ENCODE measurements at places on chromosomes 3 and 15.

- DNase-seq, result no peak
Measured at GRCh38 chr15:94324835-94325767, 93.7 kb downstream of the MCTP2 start.

DNA sequence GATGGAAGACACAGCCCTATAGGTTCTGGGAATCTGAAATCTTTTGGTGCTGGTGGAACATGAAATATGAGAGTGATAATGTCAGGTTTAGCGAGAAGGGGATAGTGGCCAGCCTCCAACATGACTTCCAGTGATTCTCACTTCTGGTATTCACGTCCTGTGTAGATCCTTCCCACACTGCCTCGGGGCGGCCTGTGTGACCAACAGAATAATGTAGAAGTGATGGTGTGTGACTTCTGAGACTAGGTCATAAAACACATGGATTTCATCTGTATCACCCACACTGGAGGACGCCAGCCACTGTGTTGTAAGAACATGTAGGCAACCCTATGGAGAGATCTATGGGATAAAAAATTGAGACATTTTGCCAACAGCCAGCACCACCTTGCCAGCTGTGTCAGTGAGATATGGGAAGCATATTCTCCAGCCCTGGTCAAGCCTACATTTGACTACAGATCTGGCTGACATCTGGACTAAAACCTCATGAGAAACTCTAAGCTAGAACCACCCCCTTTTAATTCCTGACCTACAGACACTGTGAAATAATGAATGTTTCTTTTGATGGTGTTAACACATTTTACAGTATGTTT, 25.5 kb upstream of the NUDT16 start:
- no peak for DNase-seq

- DNase-seq, result no peak
Measured at GRCh38 chr15:45234562-45235235, 17.3 kb upstream of the SLC28A2 start.

DNA sequence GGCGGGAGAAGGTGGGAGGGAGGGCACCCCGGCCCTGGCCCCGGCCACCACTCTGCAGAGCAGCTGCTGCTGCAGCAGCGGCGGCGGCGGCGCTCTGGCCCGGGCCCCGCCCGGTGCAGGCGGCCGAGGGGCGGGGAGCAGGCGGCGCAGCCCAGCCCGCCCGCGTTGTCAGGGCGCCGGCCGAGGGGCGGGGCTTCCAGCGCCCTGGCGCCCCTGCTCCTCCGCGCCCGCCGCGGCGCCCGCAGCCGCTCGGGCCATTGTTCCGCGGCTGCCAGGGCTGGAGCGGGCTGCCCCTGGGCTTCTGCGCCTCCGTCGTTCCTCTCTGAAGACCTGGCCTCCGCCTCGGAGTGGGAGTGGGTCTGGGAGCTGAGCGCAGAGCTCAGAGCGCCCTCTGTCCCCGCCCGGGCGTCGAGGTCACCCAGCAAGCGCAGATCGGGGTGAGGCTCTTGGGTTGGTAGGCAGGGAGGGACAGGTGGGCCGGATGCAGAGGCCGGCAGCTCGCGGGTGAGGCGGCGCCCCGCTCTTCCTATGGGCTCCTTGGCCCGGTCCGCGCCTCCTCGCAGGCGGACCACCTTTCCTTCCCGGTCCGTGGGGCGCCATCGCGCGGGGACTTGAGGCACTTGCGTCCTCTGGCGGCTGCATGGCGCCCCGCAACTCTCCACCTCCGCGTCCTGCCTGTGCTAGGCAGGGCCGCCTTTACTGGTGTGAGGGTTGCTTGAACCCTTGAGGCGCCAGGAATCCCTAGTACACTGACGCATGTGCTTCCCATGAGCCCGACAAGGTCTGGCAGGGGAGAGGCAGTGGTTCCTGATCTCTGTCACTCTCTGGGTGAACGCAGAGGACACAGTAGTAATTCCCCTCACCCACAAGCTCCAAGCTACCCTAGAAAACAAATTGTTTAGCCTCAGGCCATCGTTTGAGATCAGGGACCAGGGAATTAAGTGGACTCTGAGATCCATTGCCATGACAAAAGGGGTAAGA, at the start of gene LPCAT4:
TSS of gene LPCAT4 (minus strand) at position 96 of the 981 bp plus-strand sequence. CDS start 96 bp downstream, outside the sequence.
- DNase-seq, result peak; percentile 92

DNA sequence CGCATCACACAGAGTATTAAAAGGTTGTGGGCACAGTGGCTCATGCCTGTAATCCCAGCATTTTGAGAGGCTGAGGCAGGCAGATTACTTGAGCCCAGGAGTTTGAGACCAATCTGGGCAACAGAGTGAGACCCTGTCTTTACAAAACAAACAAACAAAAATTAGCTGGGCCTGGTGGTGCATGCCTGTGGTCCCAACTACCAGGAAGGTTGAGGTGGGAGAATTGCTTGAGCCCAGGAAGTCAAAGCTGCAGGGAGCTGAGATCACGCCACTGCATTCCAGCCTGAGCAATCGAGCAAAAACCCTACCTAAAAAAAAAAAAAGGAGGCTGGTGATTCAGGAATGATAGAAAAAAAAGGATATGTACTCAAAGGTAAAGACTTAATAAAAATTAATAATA, 28.2 kb upstream of the ST6GAL1 start:
- DNase-seq, result no peak

GRCh38 chr3:41369838-41370237, 170.5 kb downstream of the CTNNB1 start:
- DNase-seq, result no peak

- no peak for DNase-seq
Measured at GRCh38 chr3:169337500-169338078, 325.9 kb downstream of the MECOM start.

- DNase-seq, result no peak
Measured at GRCh38 chr3:78221796-78222195, 1181.9 kb downstream of the ROBO2 start.

DNA sequence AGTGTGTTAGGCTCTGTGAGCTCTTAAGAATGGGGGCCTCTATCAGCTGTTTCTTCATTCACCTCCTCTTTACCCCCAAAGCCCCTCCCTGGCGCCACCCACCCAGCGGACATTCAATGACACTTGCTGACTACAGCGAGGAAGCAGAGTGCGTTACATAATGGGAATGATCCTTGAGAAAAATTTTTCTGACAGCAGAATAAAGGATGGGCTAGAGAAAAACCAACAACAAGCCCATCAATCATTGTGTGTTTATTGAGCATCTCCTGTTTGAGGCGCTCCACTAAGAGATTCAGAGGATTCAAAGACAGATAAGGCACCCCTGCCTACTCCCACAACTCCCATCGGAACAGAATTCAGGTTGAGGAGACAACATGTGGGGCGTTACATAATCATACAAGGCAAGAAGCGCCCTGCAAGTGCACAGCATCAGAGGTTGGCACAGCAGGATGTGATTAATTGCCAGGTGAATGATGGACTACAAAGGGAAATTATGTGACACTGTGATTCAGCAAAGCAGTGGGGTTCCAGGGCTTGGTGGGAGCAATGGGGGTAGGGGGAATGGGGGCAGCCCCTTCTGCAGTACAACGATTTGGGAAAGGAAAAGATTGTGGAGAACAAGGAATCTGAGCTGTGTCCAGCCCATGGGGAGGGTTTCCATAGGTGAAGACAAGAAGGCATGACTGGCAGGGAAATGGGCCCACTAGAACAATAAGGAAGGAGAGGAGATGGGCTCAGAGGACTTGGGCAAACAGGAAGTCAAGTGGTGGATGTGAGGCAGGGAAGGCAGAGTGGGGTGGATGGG, 141.3 kb upstream of the ATP2B2 start:
- no peak for DNase-seq

- no peak for DNase-seq
Measured at GRCh38 chr3:20125897-20126296, 60.1 kb downstream of the SGO1 start.

DNA sequence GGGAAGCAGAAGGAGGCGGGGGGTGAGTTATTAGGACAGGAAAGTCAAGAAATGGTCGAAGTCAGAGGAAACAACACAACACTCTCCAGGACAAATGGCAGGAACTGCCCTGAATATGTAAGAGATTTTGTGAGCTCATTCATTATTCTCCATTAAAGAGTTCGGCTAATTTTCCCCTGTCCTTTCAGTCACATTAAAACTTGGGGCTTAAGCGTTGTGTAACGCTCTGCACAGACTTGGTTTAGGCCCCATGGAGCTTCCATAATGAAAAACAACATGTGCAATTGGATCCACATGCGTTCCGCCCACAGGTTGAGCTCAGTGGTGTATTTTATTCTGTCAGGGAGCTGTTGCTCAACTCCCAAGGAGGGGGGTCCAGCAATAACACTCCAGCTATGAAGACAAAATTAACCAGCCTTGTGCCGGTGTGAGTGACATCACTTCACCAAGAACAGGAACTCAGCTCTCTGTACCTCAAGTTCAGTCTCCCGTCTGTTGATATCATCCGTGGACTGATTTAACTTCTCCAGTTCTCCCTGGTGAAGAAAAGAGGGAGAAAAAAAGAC, 2.3 kb downstream of the SH3BP5 start:
- DNase-seq, result no peak

GRCh38 chr3:178847190-178847589, 224.4 kb downstream of the ZMAT3 start:
- no peak for DNase-seq

GRCh38 chr15:39578851-39579486, 1.9 kb upstream of the THBS1 start:
- no peak for DNase-seq

DNA sequence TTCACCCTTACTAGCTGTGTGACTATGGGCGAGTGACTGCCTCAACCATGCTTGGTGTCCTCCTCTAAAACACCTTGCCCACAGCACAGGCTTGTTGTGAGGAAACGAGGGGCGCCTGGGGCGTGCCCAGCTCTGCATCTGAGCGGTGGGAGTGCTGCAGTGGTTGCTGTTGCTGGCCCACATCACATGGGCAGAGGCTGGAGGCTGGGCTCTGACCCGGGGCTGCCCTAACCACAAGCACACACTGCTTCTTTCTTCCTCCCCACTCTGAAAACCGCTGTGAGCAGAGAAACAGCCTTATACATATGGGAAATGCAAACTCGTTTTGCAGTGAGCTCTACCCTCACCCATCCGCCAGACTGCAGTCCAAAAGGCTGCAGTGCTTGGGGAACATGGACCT, 74.8 kb upstream of the RPL32 start:
- DNase-seq, result peak; percentile 54

DNA sequence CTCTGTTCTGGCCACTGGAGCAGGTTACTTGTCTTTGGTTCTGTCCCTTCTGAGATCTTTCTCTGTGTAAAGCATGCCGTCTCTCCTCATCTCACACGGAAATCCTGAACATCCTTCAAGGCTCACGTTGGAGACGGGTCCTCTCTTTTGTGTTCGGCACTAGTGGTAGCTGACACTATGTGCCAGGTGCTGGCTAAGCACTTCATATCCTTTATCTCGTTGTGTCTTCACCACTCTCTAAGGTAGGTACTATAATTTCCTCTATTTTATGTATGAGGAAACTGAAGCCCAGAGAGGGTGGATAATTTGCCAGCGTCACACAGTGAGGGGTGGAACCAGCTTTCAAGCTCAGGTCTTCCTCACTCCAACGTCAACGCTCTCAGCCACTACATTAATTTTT, 1.2 kb downstream of the IFT122 start:
- peak; percentile 29 for DNase-seq

- no peak for DNase-seq
Measured at GRCh38 chr3:126934031-126934531, 48.8 kb upstream of the PLXNA1 start.

GRCh38 chr3:128618398-128618726, 32.3 kb downstream of the RPN1 start:
- DNase-seq, result no peak

GRCh38 chr3:8385848-8386620, 115.6 kb upstream of the LMCD1 start:
- no peak for DNase-seq

DNA sequence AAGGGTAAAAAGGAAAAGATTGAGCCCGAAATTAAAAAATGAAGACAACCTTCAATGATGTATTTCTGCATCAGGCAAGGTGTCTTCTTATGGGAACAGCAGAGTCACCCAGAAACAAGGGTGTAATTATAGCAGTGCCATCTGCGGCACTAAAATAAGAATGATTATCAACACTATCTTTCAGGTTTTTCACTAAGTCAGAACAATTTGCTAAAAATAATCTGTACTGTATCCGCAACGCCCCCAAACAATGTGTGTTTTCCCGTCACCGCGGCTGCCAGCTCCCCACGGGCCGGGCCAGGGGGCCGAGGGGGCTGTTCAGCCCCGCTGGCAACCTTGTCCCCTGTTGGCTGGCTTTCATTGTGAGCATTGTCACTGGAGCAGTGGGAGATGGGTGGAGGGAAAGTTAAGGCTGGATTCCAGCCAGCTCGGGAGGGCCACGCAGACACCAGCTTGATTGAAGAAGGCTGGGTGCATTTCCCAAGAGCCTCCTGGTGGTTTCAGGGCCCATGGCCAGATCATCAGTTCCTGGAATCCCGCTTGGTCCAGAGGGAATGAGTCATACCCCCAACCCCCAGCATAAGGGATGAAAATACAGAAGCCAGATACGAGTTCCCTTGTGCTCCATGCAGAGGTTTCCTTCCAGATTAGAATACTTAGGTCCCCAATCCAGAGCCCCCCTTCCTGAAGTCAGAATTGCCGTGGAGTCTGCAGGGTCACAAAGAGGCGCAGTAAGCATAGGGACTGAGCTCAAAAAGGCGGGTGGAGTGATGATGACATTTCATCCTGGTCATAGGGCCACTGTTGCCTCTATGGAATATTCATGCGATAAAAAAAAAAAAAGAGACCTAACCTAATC, 90.2 kb upstream of the KLF13 start:
- DNase-seq, result no peak

DNA sequence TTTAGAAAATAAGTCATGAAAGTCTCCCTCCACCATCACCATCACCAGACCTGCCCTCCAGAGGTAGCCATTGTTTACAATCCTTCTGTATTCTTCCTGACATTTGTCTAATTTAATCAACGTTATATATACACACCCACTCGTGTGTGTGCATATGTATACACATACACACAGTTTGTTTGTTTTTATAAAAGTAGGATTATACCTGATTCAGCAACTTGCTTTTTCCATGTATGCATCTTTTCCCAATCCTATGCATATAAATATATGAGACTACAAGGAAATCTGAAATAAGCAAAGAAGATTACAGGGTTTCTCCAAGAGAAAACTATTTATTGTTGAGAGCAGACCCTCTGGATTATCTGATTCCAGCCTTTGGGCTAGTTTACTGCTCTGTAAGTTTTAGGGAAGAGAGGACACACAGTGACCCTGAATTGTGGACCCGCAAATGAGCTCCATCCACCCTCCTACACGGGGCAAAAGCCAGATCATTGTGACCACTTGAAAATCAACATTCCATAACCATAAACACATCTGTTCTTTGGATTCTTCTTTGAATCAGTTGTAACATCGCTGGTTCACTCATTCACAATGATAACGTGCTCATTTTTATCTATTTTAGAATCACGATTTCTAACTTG, 104.3 kb downstream of the CPN2 start:
- DNase-seq, result no peak

- no peak for DNase-seq
Measured at GRCh38 chr3:53142986-53143385, 12.8 kb upstream of the RFT1 start.

DNA sequence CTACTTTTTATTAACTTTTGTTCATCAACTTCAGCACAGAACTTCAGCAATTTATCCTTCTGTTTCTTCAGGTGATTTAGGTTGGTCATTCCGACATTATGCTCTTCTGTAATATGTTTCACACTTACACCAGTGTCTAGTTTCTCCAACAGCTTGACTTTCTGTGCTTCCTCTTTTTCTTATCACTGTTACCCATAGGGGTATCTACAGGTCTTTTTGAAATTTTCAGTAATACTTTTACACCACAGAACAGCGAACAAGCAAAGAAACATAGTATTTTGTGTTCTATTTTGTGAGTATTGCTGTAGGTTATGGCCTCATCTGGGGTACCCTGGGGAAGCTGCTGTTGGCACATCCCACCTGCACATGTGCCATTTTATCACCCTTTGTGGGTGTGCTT, 260.7 kb downstream of the NSUN3 start:
- DNase-seq, result no peak
